ENCODE measurements at places on chromosomes 12 and 14.

- no peak for DNase-seq
Measured at GRCh38 chr12:46898989-46899388, 73.2 kb upstream of the SLC38A4 start.

DNA sequence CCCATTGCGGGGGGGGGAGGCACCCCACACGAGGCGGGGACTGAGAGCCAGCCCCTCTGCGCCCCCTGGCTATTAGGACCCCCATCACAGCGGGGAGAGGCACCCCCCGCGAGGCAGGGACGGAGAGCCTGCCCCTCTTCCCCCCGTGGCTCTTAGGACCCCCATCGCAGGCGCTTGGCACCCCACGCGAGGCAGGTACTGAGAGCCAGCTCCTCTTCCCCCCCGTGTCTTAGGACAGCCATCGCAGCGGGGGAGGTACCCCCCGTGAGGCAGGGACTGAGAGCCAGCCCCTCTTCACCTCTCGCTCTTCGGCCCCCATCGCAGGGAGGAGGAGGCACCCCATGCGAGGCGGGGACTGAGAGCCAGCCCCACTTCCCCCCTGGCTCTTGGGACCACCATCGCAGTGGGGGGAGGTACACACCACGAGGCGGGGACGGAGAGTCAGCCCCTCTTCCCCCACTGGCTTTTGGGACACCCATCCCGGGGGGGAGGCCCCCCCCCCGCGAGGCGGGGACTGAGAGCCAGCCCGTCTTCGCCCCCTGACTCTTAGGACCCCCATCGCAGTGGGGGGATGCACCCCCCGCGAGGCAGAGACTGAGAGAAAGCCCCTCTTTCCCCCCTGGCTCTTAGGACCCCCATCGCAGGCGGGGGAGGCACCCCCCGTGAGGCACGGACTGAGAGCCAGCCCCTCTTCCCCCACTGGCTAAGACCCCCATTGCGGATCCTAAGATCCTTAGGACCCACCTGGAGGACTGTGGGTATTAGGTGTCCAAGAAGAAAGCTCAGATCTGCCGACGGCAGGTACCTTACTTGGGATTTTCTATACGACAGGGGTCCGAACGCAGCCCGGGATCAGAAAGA is 198.6 kb upstream of the PZP start:
- DNase-seq: no peak

DNA sequence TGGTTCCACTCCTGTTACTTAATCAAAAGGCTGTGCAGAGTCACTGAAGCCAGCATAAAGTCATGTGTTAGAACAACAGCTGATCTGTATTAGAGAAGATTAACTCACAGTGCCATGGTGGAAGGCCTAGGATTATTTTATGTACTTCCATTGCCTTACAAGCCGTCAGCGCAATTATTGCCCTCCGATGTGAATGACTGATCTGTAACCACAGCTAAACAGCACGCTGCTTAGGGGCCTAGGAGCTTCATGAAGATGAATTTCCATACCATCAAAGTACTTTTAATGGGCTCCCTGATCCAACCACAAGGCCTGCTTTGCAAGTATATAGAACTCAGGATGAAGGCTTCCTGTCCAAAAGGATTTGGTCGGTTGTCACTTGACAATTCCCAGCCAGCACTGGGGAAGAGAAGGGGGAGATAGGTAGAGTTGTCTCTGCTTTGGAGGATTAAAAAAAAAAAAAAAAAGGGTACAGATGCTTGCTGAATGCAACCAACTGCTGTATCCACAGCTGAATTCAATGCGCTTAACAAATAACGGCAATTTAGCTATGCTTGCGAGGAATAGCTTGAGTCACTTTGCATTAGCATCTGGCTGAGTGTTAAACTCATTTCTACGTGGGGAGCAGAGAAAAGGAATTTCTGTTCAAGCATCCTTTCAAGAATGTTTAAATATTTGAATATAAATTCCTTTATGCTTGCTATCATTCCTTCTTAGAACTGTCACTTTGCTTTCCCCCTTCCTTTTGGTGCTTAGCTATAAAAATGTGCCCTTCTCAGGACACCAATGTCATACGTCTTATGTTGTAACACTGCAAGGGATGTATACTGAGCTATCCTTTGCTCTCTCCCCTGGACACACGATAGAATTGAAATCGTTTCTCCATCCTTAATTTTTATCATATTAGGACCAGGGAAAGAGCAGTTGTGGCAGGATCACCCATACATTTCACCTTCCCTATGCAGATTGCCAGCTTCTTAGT is 387.8 kb downstream of the SOX5 start:
- no peak for DNase-seq

GRCh38 chr14:78401866-78402265 is 231.7 kb downstream of the NRXN3 start:
- no peak for DNase-seq

DNA sequence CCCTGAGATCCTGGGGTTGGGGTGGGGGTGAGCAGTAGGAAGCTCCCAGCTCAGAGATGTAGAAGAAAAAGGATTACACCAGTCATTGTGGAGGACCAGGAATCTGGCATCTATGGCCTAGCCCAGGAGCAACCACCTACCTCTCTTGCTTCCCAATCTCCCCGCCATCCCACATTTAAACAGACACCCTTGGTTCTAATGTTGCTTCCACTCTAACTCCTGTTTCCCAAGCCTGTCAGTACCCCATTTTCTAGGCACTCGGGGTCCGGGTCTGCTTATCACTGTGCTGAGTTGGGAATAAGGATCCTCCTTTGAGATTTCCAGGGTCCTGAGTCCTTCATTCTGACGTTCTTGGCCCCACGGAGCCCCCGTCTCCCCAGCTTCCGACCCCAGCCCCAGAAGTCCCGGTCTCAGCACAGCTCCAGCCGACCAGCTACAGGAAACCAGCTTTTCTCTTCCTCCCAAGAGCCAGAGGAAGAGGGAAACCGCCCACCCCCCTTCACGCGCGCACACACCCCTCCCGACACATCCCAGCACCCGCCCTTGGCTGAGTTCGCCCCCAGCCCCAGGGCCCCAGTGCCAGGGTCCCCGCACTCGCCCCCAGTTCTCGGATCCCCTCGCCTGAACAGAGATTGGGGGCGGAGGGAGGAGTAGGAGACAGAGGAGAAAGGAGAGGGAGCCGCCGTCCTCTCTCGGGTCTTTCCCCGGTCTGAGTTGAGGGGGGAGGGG is 1.2 kb downstream of the ITGA5 start:
- DNase-seq: peak; percentile 50

- DNase-seq: no peak
Measured at GRCh38 chr12:77372494-77372893, 307.1 kb upstream of the E2F7 start.

DNA sequence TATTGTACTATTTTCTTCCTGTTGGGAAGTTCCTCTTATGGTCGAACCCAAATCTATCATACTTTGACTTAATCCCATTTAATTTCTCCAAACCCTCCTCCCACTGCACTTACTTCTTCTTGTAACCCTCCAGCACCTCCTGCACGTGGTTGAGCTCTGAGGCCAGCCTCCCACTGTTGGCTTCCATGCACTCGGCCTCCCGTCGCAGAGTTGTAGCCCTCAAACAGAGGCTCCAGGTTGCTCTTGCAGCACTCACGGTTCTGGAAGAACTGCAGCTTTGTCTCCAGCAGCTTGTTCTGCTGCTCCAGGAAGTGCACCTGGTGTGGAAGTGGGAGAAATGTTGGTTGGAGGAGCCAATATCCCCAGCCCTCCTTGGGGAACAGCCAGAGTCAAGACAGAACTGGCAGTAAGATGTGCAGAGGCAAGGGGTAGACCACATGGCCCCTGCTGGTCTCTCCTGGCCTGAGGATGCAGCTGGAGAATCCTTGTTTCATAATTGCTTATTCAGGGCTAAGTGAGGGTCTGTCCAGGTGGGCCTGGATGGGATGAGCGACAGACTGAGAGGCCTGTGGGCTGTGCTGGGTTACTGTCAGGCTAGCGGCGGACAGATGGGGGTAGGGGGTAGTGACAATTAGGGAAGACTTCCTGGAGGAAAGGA is 18.4 kb upstream of the KRT86 start:
- no peak for DNase-seq

- DNase-seq: peak; percentile 74
Measured at GRCh38 chr14:104647467-104648043, 41.9 kb upstream of the INF2 start.

DNA sequence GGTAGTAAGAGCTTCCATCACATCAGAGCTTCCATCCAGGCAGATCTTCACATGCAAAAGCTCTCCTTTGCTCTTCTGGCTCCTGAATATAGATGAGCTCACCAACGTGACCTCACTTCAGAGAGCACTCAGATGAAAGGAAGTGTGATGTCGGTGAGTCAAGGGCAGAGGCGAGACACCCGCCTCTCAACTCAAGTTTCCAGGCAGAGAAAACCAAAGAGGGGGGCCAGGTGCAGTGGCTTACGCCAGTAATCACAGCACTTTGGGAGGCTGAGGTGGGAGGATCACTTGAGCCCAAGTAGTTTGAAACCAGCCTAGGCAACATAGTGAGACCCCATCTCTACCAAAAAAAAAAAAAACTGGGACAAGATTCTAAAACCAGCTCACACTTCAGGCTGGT is 126.9 kb downstream of the DUSP6 start:
- DNase-seq: peak; percentile 79

GRCh38 chr14:27686137-27686536 is 1080.5 kb upstream of the FOXG1 start:
- DNase-seq: no peak

DNA sequence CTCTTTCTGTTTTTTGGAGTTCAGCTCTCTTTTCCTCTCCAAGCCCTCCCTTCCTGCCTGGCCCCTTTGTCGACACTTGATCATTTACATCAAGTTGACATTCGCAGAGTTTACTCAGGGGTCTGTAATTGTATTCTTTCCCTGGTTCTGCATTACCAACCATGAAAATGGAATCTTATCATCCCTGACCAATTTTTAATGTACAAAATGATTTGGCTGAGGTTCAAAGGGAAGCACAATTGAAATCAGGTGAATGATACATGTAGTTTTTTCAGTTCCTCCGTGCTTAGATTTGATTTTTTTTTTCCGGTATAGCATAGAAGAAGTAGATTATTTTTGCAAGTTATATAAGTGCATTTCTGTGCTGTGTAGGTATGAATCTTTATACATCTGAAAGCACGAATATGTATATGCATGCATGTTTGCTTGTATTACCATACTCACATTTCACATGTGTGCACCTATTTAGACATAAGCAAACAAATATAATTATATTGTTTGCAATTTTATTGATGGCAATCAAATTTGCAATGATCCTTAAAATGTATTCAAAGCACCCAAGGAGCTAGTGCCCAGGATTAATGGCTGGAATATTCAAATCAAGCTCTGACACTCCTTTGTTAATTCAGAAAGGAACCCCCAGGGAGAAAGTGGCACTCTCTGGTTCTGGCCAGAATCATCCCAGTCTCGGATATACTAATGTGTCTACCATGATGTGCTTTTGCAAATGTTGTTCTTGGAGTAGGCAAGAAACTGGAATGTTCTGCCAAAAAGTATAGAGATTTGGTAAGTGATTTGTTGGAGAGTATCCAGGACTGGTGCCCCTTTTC is 189.3 kb downstream of the VRK1 start:
- DNase-seq: no peak

GRCh38 chr12:109720152-109720856 is 6.7 kb downstream of the FAM222A start:
- no peak for DNase-seq

DNA sequence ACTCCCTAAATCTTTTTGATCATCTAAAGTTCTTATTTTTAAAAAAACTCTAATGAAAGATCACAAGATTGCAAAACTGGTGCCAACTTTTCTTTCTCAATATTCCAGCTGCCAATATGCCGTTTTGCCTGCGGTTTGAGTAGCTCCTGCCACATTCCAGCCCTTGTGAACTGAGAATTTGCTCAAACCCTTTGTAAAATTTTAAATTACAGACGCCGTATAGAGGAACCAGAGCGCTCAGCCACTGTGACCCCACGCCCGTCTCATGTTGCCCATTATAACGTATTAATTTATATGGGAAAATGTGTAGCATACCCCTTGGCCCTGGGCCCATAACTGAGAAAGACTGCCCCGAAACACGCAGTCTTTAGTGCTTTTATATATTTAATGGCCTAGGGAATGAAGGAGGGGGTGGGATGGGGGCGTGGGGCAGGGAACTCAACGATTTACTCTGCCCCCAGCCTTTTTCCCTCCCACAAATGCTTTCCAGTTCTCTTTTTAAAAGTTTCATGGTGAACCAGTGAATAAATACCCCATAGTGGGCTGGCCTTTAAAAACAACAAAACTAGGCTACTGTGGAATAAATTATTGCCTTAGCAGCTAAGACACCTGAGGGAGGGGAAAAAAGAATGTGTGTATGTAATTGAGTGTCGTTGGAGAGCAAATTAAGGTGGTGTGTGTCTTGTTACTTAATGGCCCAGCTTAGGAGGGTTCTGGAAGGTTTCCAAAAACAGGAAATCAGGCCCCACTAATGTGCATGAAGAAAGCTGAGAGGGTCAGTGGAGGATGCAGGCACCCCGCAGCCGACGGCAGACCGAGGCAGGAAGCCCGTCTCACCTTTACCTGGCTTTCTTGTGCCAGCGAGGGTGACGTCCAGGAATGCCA is 45.7 kb upstream of the RFLNA start:
- peak; percentile 11 for DNase-seq

DNA sequence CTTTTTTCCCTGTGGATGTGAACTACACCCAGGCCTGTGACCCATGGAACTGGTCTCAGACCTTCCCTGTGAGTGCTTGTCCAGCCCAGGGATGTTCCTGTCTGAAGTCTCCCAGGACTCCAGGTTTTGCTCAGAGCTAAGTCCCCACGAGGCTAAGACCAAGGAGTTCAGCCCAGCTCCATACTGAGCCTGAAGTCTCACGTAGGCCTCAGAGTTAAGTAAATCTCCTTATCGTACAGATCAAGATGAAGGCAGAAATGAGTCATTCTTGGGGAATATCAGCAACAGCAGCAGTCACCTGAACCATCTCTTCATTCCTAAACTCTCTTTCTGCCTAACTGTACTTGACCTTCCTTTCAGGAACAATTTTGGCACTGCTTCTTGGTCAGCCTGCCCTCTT is 139.8 kb downstream of the ANO6 start:
- DNase-seq: no peak

DNA sequence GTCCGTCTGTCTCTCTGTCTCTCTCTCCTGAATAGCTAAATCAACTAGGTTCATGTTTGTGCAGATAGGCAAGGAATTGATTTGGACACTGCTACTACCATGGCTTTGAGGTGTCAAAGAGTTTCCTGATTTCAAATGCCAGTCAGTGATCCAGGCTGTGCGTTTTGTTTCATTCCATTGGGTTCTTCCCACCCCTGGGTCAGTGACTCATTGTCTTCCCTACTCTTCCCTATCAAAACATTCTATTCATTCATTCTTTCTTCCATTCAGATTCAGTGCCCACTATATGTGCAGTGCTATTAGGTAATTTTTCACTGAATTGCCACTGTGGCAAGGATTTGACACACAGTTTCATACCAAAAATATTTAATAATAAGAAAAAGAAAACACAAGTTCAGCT is 50.4 kb downstream of the RPH3A start:
- no peak for DNase-seq

DNA sequence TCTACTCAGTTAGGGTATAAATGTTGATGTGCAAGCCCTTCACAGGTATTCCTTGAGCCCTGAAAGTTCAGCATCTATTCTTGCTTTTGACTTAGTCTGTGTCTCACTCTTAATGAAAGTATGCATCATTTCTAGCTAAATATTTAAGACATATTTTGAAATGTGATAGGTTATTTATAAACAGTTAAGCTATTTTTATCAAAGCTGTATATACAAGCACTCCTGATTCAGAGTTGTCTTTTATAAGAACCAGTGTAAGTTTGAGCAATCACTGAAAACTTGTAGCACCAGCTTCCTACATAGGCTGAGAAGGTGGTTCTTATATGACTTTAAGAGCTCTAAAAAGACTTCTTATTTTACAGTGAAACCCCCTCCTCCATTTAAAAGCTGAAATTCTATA is 98.6 kb downstream of the MYF5 start:
- no peak for DNase-seq

All from inflammatory macrophage treated with lipopolysaccharide for 4 hours (primary cell).